ENCODE measurements at places on chromosomes 1 and 21. TPM values are rescaled to one million over a fixed set of nuclear protein-coding genes. Genes with fewer than 3 reads are reported as not detected.

RSPO1 gene
- 0.11 TPM for total RNA-seq

- H3K4me3 ChIP-seq = no peak overlapping the region
- H3K36me3 ChIP-seq = peaks cover 28% of the 10 kb centered on the region
- no peak overlapping the region for H3K27ac ChIP-seq
- H3K4me1 ChIP-seq = no peaks in the 10 kb centered on the region
- no peaks in the 10 kb centered on the region for H3K27me3 ChIP-seq
Observed at GRCh38 chr1:112589766-112590165, 29.2 kb downstream of the ST7L start.

DISP1 gene
- total RNA-seq = 4.8 TPM

DNA sequence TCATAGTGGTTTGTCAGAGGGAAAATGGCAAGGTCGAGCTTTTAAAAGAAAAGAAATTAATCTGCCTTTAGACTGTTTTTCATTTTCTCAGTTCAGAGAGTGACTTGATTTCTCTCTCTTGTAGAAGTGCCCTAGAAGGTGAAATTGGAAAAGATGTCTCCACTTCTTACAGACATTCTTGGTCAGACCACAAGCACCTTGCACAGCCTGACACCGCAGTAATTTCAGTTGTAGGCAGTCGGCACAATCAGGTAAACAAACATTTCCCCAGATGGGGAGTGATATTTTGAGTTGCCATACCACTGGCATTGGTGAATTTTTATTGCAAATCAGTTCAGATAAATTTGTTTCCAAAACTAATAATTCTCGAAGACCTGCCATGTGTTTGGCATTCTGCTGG, 86.8 kb downstream of the PHTF1 start:
- H3K27me3 ChIP-seq = no peaks in the 10 kb centered on the region
- DNase-seq = no peak
- H3K27ac ChIP-seq = no peak overlapping the region
- no peak overlapping the region for H3K4me3 ChIP-seq

USH2A gene
- total RNA-seq = 0.37 TPM

CLCA4 gene
- total RNA-seq = not detected

ITLN2 gene
- 7.8 TPM for total RNA-seq

GRCh38 chr1:228782662-228783417, 47.6 kb downstream of the RHOU start:
- no peaks in the 10 kb centered on the region for H3K36me3 ChIP-seq
- H3K27me3 ChIP-seq = peaks cover 9% of the 10 kb centered on the region
- H3K27ac ChIP-seq = no peak overlapping the region
- no peak overlapping the region for H3K4me3 ChIP-seq
- H3K4me1 ChIP-seq = no peaks in the 10 kb centered on the region
- DNase-seq = no peak

- DNase-seq = no peak
- H3K27me3 ChIP-seq = no peaks in the 10 kb centered on the region
- H3K36me3 ChIP-seq = peaks cover 2% of the 10 kb centered on the region
- peaks cover 50% of the 10 kb centered on the region for H3K4me1 ChIP-seq
- H3K4me3 ChIP-seq = no peak overlapping the region
Observed at GRCh38 chr1:239805851-239806772, 285.6 kb upstream of the FMN2 start.

Measured in WTC11 (cell line).